ENCODE measurements at places on chromosomes 3 and 15.

GRCh38 chr3:36965440-36965839, 20.6 kb upstream of the TRANK1 start:
- no peak for DNase-seq

- no peak for DNase-seq
Measured at GRCh38 chr3:152230370-152230769, 38.4 kb upstream of the MBNL1 start.

DNA sequence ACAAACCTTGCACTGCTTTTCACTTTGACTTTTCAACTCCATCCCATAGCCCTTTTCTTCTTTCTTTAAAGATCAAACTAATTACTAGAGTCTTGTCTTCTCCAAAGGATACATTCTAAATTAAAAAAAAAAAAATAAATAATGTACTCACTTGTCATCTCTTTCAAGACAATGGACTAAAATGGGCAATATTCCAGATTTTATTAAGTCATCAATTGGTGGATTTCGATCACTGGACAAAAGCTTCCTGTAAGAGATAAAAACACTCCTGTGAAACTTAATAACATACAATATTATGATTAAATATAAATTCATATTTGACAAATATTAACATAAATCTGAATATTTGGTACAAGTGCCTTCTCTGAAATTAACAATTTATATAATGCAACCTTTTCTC, 34.1 kb downstream of the KPNA4 start:
- no peak for DNase-seq

- DNase-seq: no peak
Measured at GRCh38 chr3:24387493-24387892, 107.2 kb downstream of the THRB start.

GRCh38 chr3:80592792-80593191, 825.0 kb upstream of the ROBO1 start:
- no peak for DNase-seq
